ENCODE measurements at places on chromosomes 4 and X. TPM values are rescaled to one million over a fixed set of nuclear protein-coding genes. Genes with fewer than 3 reads are reported as not detected.

Gene ITM2A
- 84.7 TPM for total RNA-seq

Gene CFAP47
- total RNA-seq: 45.4 TPM

Gene ARMCX6
- 22.4 TPM for total RNA-seq

Gene RPGR
- 17.3 TPM for total RNA-seq

Gene MAGEA6
- total RNA-seq: not detected

Gene PRDM8
- total RNA-seq: 5.3 TPM

Gene CFAP99
- total RNA-seq: 0.69 TPM

Gene SOWAHB
- total RNA-seq: 0.92 TPM

Gene SRPK3
- total RNA-seq: 0.46 TPM

Gene ZCCHC18
- 15.5 TPM for total RNA-seq

All from diencephalon (tissue), 1 donor.